ENCODE measurements at places on chromosomes 6 and 20.

DNA sequence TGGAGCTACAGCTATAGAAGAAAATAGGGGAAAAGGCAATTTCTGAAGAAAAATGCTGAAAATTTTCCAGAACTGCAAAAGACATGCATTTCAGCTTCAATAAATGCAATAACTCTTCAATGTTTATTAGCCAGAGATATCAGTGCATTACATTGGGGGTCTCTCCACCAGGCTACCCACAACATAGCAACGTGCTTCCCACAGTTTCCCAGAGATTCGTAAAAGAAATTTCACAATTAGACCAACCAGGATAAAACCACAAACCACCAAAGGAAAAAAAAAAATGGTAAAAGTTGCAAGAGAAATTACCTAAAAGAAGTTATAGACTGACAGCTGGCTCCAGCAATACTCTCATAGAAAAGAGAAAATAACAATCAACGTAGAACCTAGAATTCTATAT lies 16.0 kb downstream of the LY86 start:
- DNase-seq, result no peak

- DNase-seq, result peak; percentile 15
Observed at GRCh38 chr20:43458422-43458924, 777 bp downstream of the SRSF6 start.

DNA sequence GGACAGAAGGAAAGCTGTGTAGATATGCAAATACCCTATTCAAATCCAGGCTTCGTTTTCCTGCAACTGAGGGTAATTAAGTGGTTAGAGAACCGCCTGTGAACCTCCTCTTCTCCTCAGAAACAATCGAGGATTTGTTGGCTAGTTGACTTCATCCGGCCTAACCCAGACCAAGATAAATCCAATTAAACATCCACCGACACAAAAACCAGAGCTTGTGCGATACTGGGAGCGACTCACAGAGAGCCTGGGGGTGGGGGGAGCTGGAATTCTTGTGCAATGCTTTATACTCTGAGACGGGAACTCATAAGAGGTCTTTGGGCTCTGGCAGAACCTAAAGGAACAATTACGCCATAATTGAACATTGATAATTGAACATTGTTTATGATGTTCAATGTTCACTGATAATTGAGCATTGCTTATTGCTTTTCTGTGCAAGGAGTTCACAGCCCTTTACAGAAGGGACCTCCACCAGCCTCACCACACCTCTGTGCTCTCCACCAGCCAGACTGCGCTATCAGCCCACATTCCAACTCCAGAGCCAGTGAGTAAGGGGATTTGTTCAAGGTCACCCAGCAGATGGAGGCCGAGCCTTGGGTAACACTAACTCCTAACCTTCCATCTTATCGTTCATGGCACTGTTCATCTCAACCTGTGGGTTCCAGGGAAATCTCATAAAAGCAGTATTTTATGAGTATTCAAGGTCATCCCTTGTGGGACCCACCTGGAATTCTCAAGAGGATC lies 429.6 kb upstream of the JARID2 start:
- no peak for DNase-seq

DNA sequence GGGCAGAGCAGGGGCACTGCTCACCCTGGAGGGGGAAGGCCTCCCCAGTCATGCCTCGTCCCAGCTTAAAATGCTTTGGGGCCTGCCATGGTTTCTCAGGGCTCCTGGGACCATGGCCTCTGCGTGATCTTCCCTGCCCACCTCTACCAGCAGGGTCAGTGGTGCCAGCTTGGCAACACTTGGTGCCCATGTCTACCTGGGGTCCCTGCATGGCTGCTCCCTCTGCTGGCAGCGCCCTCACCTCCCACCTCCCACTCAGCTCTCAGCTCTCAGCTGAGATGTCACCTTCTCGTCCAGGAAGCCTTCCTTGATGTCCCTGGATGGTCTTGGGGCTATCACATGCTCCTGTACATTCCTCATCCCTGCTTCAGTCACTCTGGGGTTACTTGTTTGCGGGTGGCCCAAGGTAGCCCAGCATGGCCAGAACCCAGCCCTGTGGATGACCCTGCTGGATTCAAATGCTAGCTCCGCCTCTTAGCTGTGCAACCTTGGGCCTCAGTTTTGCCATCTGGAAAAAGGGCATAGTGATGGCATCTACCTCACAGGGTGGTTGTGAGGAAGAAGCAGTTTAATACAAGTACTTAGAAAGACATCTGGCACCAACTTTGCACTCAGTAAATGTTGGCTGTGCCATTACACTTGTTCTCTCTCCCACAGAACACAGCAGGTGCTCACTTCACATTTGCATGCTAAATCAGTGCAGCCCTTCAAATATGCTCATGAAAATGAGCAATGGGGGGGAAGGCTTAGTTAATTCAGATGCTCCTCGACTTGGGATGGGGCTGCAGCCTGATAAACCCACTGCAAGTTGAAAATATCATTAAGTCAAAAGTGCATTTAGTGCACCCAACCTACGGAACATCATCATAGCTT lies 53.5 kb upstream of the PTPN1 start:
- no peak for DNase-seq

GRCh38 chr20:51050531-51051075 lies 27.7 kb upstream of the KCNG1 start:
- DNase-seq, result no peak

DNA sequence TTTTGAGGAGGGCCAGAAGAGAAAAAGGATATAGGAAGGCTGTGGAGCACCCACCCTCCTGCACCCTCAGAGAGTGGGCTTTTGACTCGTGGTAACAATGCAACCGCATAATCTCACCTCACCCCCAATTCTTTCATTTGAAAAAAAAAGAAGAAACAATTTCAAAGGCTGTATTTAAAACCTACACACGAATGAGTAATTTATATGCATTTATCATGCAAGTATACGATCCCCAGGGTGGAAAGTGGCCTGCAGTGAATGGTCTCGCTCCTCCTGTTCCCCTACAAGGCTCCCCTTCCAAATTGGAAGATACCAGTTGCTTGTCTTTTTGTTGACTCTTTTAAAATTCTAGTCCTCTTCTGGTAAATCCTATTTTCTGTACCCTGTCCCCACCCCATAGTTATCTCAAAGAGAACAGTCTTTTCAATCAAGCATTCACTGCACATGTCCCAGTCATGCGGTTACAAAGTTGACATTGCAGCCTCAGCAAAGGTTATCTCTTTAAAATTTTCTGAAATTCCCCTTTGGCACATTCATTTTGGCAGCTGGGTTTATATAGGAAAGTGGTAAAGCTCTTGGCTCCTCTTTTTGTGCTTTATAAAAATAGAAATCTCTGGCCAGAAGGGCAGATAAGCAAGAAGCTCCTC lies 110.6 kb downstream of the ARID1B start:
- no peak for DNase-seq

- DNase-seq, result peak; percentile 18
Observed at GRCh38 chr6:46221222-46221793, 50.5 kb upstream of the ENPP5 start.

GRCh38 chr6:139608466-139609261 lies 234.2 kb upstream of the CITED2 start:
- DNase-seq, result no peak

- DNase-seq, result no peak
Observed at GRCh38 chr6:108243836-108244235, 17.0 kb downstream of the SNX3 start.

- DNase-seq, result peak; percentile 85
Observed at GRCh38 chr20:53643031-53643832, 49.6 kb upstream of the ZNF217 start.

GRCh38 chr6:136016228-136017225 lies 165.0 kb downstream of the PDE7B start:
- no peak for DNase-seq

- no peak for DNase-seq
Observed at GRCh38 chr6:80523010-80523409, 416.5 kb downstream of the BCKDHB start.

GRCh38 chr6:22367346-22367745 lies 70.5 kb upstream of the PRL start:
- no peak for DNase-seq

- no peak for DNase-seq
Observed at GRCh38 chr6:39377539-39377950, 55.0 kb upstream of the KCNK16 start.

DNA sequence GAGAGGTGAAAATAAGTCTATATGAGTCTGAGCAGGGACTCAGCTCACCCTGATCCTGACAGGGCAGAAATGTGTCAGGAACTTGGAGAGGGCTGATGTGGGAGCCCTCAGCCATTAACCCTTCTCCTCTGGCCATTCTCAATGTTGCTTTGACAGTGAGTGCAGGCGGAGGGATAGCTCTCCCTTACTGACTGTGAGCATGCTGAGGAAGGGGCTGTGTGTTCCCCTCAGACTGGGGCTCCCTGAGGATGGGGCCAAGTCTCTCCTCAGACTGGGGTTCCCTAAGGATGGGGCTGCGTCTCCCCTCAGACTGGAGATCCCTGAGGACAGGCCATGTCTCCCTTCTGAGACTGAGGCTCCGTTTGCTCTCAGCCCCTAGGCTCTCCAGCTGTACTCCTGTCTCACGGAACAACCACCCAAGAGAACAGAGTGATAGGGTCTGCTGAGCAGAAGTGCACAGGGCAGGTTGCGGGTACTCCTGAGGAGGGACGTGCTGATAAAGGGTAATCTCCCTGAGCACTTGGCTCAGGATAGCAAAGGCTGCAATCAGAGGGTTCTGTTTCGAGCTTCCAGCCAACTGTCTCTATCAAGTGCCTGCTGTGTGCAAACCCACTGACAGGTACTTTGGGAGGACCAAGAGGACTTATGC lies 141.0 kb downstream of the MRPL14 start:
- no peak for DNase-seq

GRCh38 chr6:19158586-19158985 lies 678.6 kb upstream of the ID4 start:
- no peak for DNase-seq

DNA sequence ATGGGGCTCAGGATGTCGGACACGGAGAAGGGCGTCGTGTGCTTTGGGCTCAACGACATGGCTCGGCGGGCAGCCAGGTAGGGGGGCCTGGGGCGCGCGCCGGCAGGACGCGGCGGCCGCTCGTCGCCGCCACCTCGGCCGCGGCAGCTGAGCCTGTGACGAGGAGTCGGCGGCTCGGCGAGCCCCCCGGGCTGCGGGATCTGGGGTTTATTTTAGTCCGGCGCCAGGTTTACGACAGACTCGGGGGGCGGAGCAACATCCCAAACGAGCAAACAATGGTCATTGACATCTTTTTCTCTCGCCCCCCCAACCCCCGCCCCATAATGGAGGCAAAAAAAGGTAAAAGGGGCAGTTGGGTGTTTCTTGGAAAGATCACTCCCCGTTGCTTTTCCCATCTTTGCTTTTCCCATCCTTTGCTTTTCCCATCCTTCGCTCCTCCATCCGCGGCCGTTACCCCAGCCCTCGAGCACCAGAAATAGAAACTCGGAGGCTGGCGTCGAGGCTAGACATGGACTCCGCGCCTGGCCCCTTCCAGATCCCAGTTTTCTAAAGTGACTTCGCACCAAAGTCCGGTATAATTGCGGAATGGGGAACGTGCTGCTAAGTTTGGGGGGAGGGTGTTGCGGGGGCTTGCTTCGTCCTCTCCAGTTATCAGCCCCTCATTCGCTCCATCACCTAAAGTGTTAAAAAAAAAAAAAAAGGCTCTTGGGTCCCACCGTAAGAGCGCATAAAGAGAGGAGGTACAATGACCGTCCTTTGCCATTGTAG lies at the start of gene NKX2-4:
TSS of gene NKX2-4 (minus strand) at position 186 of the 768 bp plus-strand sequence. CDS start at position 59, 127 bp downstream.
- DNase-seq, result no peak

GRCh38 chr6:24982231-24982630 lies 46.5 kb upstream of the RIPOR2 start:
- no peak for DNase-seq

GRCh38 chr6:39572661-39573340 lies 152.4 kb downstream of the KIF6 start:
- DNase-seq, result no peak

GRCh38 chr6:352896-353470 lies 38.6 kb upstream of the IRF4 start:
- no peak for DNase-seq

GRCh38 chr6:73134588-73134987 lies 90.7 kb downstream of the KHDC1L start:
- DNase-seq, result no peak

DNA sequence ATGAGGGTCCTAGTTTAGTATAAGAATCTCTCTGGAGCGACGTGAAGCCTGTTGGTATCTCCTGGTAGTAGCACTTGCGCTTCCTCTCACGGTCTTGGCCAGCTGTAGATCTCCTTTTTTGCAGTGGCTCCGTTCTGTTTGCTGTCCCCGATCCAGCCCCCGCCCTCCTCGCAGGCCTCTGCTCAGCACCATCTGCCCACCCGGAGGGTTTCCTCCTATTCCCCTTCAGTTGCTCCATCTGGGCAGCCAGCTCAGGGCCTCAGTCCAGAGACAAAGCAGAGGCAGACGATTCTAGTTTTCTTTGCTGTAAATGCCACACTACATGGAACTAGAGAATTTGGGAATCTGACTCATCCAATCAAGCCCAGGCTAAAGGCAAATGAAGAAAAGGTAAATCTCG lies 126.6 kb downstream of the TIAM2 start:
- DNase-seq, result no peak

- no peak for DNase-seq
Observed at GRCh38 chr6:154343473-154344308, 12.9 kb downstream of the IPCEF1 start.

GRCh38 chr6:14732226-14732843 lies 513.5 kb upstream of the JARID2 start:
- no peak for DNase-seq

DNA sequence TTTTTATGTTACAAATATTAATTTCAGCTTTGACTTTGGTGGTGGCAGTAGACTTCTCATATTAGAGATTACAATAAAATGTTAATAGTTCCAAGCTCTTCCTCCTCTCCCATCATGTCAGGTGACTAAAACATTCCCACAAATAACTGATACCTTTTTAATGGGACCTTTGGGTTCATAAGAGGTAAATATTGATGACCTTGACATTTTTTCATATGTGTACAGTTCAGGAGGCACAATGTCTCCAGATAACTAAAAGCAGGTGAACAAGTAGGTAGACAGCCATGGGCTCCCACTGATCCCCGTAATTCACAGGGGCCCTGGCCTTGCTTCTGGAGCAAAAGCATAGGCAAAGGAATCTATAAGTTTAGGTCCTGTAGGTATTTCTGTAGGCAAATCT lies 317.7 kb downstream of the SOX4 start:
- no peak for DNase-seq

DNA sequence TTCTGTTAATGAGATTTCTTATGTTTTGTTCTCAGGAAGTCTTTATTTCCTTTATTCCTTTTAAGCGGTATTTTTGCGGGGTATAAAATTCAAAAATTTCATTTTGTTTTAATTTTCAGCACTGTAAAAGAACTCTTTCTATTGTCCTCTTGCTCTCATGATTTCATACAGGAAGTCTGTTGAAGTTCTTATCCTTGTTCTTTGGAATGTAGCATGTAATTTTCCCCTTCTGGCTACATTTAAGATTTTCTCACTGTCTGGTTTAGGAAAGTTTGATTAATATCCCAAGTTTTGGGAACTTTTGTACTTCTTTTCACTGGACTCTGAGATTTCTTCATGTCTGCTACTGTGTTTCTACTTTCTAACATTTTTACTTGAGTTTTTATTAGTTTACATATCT lies 581.4 kb upstream of the GJE1 start:
- DNase-seq, result no peak

- peak; percentile 94 for DNase-seq
Observed at GRCh38 chr6:90458353-90459224, 128.3 kb downstream of the MAP3K7 start.
